ENCODE measurements at places on chromosomes 1 and 21. TPM values are rescaled to one million over a fixed set of nuclear protein-coding genes. Genes with fewer than 3 reads are reported as not detected.

SLC50A1 gene
- 25.9 TPM for total RNA-seq

SPRR2B gene
- not detected for total RNA-seq

GRCh38 chr1:210937846-210938245 is 196.1 kb downstream of the KCNH1 start:
- no peak for DNase-seq
- H3K4me3 ChIP-seq = no peak overlapping the region
- H3K27me3 ChIP-seq = no peaks in the 10 kb centered on the region
- H3K36me3 ChIP-seq = no peaks in the 10 kb centered on the region
- no peaks in the 10 kb centered on the region for H3K4me1 ChIP-seq

KIF14 gene
- 5.1 TPM for total RNA-seq

DNA sequence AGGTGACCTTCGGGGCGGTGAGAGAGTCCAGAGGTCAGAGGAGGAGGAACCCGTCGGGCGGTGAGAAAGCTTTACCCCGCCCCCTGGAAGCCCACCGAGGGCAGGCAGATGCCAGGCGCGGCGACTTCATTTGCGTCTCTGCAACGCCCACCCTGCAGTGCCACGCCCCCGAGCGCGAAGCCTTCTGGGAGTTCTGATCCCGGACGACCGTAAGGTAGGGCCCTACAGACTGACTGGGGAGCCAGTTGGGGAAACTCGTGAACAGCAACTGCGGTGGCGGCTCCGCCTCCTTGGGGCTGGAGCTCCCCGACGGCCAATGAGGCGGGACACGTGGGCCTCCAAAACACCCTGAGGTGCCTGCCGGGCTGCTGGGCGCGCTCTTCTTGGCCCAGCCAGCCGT is 46.0 kb upstream of the EDARADD start:
- DNase-seq = no peak
- H3K27me3 ChIP-seq = peaks cover 3% of the 10 kb centered on the region
- no peak overlapping the region for H3K4me3 ChIP-seq
- H3K27ac ChIP-seq = no peak overlapping the region
- H3K36me3 ChIP-seq = no peaks in the 10 kb centered on the region

DNA sequence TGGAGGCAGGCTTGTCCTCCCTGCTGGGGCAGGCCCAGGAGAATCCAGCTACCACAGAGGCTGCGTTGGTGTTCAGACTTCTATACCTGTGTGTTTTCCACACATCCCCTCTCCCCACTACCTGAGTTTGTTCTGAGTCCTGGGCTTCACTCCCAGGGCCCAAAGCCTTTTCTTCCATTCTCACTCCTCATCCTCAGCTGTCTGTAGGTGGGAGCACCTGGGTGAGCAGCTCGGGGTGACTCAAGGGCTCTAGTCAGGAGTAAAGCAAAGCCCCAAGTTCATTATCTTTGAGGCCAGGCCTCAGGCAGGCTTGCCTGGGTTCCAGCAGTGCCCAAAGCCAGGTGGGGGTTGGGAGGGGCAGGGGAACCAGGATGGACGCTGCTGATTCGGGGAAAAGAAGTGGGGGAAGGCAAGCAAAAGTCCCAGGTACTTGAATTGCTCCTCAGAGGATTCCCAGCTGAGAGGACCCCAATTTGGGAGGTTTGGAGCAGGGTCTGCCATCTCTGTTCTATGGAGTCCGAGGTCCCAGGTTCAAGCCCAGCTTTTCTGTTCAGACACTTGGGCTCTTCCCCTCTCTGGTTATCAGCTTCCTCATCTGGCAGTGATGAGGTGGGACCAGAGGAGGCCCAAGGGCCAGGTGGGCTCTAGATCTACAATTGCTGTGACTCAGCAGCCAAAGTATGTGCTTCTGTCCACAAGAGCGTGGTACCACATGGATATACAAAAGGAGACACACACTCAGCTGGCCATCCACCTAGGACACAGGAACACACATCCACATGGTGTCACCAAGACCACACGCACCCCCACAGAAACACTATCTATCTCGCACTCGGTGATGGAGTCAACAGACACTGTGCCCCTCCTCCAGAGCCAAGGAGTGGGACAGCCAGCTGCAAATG is 5.8 kb upstream of the PTPN7 start:
- no peak for DNase-seq
- H3K36me3 ChIP-seq = no peaks in the 10 kb centered on the region
- no peaks in the 10 kb centered on the region for H3K27me3 ChIP-seq

TBCE gene
- 29.5 TPM for total RNA-seq

ADAMTS4 gene
- 6.8 TPM for total RNA-seq

- H3K4me1 ChIP-seq = no peaks in the 10 kb centered on the region
- H3K36me3 ChIP-seq = peaks cover 3% of the 10 kb centered on the region
- DNase-seq = no peak
- H3K27me3 ChIP-seq = peaks cover 10% of the 10 kb centered on the region
These were observed 30.1 kb downstream of the OLFML2B start for GRCh38 chr1:161993576-161993975.

SPRR1A gene
- not detected for total RNA-seq

FMN2 gene
- total RNA-seq = 0.33 TPM

GLMP gene
- 63.2 TPM for total RNA-seq

DNA sequence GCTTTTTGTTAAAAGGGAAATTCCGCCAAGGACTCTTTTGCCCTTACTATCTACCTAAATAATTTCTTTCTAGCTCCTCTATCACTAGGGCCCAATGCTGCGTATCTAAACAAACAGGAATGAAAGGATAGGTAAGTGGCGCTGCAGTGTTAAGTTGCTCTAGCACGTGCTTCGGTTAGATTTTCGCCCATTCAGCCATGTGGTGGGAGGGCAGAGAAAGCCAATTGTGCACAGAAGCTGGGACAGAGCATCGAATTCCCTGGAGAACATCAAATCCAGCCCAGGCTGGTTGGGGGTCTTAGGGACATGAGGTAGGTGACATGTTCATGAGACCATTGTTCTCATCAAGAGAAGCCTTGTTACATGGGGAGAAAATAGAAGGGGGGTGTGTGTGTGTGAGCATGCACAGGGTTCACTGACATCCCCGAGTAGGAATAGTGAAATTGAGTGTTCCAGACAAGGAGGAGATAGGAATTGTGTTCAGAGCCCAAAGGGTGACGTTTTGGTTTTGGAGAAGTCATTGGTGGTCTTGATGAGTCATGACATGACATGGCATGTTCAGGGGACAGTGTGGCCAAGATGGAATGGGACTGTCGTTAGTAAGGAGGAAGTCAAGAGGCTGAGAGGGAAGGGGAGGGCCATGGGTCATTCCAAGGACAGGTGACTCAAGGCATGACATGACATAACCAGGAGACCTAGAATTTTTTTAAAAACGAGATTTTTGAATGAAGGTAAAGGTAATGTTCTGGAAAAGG is 107.1 kb downstream of the TLR5 start:
- no peak overlapping the region for H3K27ac ChIP-seq
- no peaks in the 10 kb centered on the region for H3K36me3 ChIP-seq
- no peak overlapping the region for H3K4me3 ChIP-seq
- no peak for DNase-seq

DNA sequence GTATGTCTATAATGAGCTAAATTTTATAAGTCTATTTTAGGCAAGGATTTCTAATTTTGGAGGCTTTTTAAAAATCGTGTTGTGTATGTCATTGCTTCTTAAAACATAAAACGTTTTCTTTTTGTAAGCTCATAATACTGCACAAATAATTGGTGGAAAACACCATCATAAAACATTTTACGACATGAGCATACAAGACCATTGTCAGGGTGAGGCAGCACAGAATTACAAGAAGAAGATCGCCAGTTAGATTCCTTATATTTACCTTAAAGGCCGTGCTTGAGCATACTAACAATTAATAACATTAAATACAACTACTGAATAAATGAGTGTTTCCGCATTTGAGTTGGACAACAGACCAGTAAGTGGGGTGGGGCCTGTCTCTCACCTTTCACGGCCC is 19.1 kb upstream of the LMX1A start:
- peaks cover 39% of the 10 kb centered on the region for H3K4me1 ChIP-seq
- no peaks in the 10 kb centered on the region for H3K36me3 ChIP-seq
- DNase-seq = no peak
- H3K4me3 ChIP-seq = peak overlapping the region; percentile 35
- H3K27me3 ChIP-seq = peaks cover 28% of the 10 kb centered on the region

- peaks cover 21% of the 10 kb centered on the region for H3K36me3 ChIP-seq
- H3K27ac ChIP-seq = peak overlapping the region; percentile 91
- H3K4me3 ChIP-seq = peak overlapping the region; percentile 72
- peak; percentile 68 for DNase-seq
These were observed 19.9 kb downstream of the FOXO6 start for GRCh38 chr1:41380979-41381691.

DNA sequence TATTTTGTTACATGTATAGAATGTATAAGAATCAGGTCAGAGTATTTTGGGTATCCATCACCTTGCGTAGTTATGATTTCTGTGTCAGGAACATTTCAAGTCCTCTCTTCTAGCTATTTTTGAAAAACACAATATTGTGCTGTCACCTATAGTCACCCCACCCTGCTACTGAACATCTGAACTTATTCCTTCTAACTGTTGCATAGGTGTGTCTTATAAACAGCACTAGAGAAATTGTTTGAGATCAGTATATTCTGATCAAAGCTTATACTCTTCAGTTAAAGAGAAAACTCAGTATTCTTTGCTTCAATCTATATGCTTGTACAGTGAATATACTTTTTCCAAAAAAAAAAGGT is 96.0 kb downstream of the ASH1L start:
- H3K4me3 ChIP-seq = no peak overlapping the region
- DNase-seq = no peak
- H3K4me1 ChIP-seq = peaks cover 52% of the 10 kb centered on the region

FCGR2B gene
- not detected for total RNA-seq

GRCh38 chr1:24329797-24330543 is 10.8 kb downstream of the GRHL3 start:
- peaks cover 41% of the 10 kb centered on the region for H3K4me1 ChIP-seq
- H3K27me3 ChIP-seq = peaks cover 11% of the 10 kb centered on the region
- H3K4me3 ChIP-seq = no peak overlapping the region
- peaks cover 8% of the 10 kb centered on the region for H3K36me3 ChIP-seq

TNFSF18 gene
- 3.7 TPM for total RNA-seq

DNA sequence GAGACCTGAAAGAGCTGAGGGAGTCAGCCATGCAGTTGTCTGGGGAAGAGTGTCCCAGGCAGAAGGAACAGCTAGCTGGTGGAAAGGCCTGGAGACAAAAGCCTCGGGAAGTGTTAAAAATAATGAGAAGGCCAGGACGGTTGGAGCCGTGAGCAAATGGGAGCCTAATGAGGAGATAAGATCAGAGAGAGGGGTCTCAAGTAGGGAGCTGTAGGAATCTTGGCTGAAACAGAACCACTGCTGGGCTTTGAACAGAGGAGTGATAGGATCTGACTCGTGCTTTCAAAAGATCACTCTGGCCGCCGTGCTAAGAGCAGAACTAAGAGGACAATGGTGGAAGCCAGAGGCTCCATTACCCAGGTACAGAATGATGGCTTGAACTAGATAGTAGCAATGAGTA is 1.9 kb upstream of the FOXJ3 start:
- peaks cover 41% of the 10 kb centered on the region for H3K4me1 ChIP-seq
- no peaks in the 10 kb centered on the region for H3K27me3 ChIP-seq

CD55 gene
- 35.1 TPM for total RNA-seq

GRCh38 chr1:95115708-95116137 is 1.4 kb upstream of the TLCD4 start:
- H3K4me1 ChIP-seq = peaks cover 25% of the 10 kb centered on the region
- no peak for DNase-seq
- H3K27ac ChIP-seq = peak overlapping the region; percentile 41
- H3K4me3 ChIP-seq = peak overlapping the region; percentile 13
- H3K27me3 ChIP-seq = peaks cover 22% of the 10 kb centered on the region

ABCG1 gene
- total RNA-seq = 4.4 TPM

GRCh38 chr1:206782448-206782847 is 10.2 kb upstream of the IL10 start:
- no peaks in the 10 kb centered on the region for H3K4me1 ChIP-seq
- peaks cover 10% of the 10 kb centered on the region for H3K27me3 ChIP-seq
- DNase-seq = no peak

GRCh38 chr21:15031790-15032357 is 32.9 kb downstream of the NRIP1 start:
- peaks cover 28% of the 10 kb centered on the region for H3K4me1 ChIP-seq
- no peak for DNase-seq
- no peaks in the 10 kb centered on the region for H3K27me3 ChIP-seq
- H3K27ac ChIP-seq = no peak overlapping the region

All from mesothelial cell of epicardium (in vitro differentiated cells).